Testis (tissue), 5 donors: ENCODE measurements at places on chromosomes 12 and 14. TPM values are rescaled to one million over a fixed set of nuclear protein-coding genes. Genes with fewer than 3 reads are reported as not detected.

GRCh38 chr12:108371801-108372344 lies 32.8 kb upstream of the CMKLR1 start:
- DNase-seq, result no peak

GRCh38 chr14:34794941-34795340 lies 80.2 kb downstream of the BAZ1A start:
- DNase-seq, result no peak

CCDC88C gene
- 51.3 TPM for total RNA-seq

TOMM20L gene
- 9.8 TPM for total RNA-seq

CACNA1C gene
- total RNA-seq, result 20.3 TPM

DNA sequence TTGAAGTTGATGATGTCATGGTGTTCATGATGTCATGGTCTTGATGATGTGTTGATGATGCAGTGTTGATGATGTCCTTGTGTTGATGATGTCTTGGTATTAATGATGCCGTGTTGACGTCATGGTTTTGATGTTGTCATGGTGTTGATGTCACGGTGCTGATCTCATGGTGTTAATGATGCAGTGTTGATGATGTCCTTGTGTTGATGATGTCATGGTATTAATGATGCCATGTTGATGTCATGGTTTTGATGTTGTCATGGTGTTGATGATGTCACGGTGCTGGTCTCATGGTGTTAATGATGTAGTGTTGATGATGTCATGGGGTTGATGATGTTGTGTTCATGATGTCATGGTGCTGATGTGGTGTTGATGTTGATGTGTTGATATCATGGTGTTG lies 48.0 kb upstream of the RIMBP2 start:
- DNase-seq, result no peak

DNA sequence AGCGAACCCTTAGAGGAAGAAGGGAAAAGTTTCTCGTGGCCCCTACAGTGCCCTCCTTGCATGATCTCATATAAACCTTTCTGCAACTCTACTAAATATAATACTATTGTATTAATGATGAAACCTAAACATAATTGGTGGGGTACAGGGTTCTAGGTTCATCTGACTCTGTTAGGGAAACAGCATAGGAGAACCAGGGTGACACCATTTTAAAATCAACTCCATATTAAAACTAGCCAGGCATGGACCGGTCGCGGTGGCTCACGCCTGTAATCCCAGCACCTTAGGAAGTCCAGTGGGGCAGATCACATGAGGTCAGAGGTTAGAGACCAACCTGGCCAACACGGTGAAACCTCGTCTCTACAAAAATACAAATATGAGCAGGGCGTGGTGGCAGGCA lies 15.0 kb upstream of the RND1 start:
- DNase-seq, result no peak

DNA sequence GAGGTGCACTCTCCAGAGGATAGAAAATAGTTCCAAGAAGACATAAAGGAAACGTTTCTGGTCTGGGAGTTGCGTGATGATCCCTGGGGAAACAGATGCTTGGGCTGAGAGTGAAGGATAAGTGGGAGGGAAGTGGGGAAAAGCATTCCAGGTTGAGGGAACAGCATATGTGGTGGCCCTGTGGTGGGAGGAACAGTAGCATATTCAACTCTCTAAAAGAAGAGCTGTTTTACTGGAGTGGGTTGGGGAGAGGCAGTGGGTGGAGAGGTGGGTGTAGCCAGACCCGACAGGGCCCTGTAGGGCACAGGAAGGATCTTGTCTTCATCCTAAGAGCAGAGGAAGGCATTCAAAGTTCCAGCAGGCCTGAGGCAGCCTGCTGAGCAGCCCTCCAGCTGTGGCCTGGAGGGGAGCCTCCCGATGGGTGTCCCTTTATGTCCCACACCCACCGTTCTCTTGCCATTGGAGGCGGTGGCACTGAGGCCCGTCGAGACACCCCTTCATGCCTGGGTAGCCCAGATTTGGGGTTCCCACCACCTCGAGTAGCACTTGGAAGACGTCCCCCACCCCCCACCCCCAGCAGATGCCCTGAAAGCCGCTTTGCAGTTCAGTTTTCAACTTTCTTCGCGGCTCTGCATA lies 310.5 kb upstream of the FKBP4 start:
- no peak for DNase-seq
